ENCODE measurements at places on chromosomes 6 and 20.

- no peak for DNase-seq
Measured at GRCh38 chr6:166957805-166958076, 1.4 kb upstream of the RNASET2 start.

DNA sequence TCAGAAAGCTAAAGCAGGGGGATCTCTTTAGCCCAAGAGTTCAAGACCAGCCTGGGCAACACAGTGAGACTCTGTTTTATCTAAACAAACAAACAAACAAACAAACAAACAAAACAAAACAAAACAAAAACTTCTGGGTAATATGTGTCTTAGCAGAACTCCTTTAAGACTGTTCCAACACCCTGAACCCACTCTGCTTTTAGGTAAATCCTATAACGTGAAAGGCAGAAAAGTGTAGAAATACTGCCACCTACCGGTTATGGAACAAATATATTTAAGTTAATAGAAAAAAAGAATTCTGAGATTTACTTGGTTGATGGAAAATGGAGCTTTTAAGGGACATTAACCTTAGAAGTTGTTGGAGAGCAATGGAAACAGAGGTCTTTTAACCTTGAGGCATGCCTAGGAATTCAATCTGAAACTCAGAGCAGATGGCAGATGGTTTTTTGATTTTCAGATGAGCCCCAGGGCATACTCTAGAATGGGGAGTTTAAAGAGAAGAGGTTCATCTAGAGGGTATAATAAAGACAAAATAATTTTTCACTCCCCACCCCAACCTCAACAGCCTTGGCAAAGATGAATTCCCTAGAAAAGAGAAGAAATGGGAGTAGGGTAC lies 38.5 kb downstream of the SOD2 start:
- no peak for DNase-seq

GRCh38 chr6:19715167-19715551 lies 122.0 kb upstream of the ID4 start:
- no peak for DNase-seq

GRCh38 chr20:48714764-48715163 lies 113.0 kb downstream of the PREX1 start:
- no peak for DNase-seq

GRCh38 chr6:18595774-18596530 lies 208.8 kb downstream of the RNF144B start:
- no peak for DNase-seq

DNA sequence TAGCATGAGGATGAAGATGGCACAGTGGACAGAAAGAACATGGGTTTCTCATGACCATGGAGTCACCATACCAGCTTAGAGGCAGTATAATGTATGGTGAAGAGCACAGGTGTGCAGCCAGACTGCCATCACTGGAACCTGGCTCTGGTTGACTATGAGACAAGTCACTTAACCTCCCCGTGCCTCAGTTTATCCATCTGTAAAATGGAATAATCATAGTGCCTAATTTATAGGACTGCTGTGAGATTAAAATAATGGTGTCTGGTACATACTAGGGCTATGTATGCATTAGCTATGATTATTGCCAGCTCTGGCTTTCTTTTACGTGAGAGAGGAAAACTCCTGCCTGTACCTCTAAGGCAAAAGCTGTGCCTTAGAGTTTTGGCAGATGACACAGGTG lies 19.4 kb downstream of the SLC35B3 start:
- no peak for DNase-seq

DNA sequence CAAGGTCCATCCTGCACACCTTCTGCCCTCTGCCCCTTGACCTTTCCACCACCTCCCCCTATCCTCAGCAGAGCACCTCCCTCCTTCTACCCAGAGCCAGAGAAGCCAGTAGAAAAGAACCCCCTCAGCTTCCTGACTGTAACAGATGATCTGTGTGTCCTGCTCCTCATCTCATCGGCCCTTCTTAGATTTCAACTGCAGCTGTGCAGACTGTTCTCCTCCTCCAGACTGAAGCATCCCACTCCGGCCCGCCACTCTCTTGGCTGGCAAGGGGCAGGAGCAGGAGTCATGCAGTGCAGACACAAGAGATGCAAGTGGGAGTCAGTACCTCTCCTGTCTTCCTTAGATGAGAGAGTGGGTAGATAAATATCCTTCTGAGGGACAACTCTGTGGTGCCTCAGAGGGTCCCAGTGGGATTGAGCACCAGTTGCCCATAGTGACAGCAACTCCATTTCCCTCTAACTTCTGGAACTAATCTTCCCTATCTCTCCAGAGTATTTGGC lies 163.5 kb upstream of the MLN start:
- no peak for DNase-seq

DNA sequence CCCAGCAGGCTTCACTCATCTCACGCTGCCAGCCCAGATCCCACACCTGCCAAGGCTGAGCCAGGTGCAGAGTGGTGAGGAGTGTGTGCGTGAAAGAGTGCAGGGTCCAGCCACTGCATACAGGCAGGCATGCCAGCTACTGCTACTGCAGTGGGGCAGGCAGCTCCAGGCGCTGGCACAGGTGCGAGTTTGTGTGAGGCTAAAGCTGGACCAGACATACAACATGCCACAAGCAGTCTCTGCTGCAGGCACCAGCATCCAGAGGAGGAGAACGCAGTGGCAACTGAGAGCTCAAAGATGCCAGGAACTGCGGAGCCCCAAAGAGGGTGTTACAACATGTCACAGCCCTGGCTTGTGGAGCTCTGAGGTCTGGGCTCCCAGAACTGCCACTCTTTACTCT lies 149.8 kb downstream of the EYS start:
- no peak for DNase-seq

GRCh38 chr6:158892266-158892665 lies 73.1 kb upstream of the EZR start:
- no peak for DNase-seq

DNA sequence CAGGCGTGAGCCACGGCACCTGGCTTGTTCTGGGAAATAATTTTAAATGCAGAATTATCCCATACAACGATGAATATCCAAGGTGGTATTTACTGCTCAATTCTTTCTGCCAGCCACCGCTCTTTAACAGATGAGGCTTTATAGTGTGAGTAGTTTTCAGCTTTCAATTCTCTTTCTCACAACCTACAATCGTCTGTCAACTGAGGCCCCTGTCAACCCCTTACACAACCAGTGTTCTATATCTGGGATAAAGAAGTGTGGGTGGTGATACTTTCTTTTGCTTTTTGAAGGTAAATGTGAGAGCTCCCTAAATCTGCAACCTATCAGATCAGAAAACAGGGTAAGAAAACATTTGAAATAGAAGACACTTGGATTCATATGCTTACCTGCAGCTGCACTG lies 22.5 kb downstream of the STAU1 start:
- no peak for DNase-seq

DNA sequence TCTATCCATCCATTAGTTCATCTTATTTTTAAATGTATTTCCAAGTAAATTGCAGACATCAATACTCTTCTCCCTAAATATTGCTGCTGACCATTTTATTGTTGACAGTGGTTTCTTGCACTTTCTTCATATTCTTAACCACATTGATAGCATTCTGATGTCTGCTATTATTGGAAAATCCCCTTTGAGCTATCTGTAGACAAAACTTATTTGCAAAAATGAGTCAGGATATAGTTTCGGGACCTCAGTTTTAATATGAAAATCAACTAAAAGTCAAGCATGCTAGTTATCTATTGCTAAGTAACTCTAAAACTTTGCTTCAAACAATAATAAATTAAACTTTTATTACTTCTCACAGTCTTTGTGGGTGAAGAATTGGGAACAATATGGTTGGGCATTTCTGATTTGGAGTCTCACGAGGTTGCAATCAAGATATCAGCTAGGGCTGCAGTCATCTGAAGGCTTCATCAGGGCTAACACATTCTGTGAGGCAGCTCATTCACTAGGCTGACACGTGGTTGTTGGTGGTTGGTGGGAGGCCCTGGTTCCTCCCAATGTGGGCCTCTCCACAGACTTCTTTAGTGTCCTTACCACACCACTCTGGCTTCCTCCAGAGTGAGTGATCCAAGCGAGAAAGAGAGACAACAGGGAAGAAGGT lies 32.7 kb downstream of the CD109 start:
- DNase-seq: no peak

DNA sequence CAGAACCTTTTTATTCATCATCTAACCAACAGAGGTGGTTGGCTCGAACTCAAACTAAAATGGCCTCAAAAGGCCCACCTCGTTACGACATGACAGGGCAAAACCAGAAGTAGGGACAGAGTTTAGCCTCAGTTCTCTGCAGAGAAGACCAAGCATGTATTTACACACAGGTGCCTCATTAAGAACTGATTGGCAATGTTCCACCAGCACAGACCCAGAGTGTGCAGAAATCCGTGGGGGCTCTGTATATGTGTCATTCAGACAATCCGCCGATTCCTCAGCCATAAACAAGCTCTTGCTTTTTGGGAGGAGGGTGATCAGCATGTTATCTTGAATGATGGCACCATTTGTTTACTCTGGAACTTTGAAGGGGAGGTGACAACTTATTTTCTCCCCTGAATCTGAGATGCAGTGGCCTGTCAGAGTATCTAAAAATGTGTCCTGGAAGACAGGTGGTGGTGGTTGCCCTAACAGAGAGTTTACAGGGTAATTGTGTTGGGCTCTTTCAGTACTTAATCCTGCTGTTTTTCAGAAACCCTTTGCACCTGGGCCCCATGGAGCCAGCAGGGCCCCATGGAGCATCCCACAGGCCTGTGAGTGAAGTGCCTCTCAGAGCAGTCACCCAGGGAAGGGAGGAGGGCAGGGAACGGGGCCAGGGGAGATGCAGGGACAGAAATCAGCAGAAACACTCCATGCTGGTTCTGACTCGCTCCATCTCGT lies 29.1 kb upstream of the C20orf203 start:
- no peak for DNase-seq

DNA sequence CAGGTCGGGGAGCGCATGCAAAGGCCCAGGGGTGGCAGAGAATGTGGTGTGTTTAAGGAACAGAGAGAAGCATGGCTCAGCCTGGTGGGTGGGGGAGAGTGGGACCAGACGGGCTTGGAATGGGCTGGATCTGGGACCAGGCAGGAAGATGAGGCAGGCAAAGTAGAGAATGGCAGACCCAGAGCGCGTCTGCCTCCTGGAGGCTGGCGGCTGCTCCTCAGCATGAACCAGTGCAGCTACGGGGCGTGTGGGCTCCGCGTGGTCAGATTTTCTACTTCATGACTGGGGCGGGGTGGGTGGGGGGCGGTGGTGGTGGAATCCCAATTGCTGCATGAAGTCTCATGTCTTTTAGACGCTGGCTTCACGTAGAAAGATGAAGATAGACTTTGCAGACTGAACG lies 135.6 kb downstream of the TFAP2C start:
- no peak for DNase-seq

Data from stimulated activated CD8-positive, alpha-beta memory T cell treated with anti-CD3 and anti-CD28 coated beads, Interleukin-4, amount 100 ng/mL, for 1 hour (primary cell).